ENCODE measurements at places on chromosomes 13 and 19.
A peak's percentile ranks its signal among the peaks of the same experiment; 100 is the strongest.

- DNase-seq = no peak
Measured at GRCh38 chr19:28456708-28457320, 756.1 kb downstream of the UQCRFS1 start.

DNA sequence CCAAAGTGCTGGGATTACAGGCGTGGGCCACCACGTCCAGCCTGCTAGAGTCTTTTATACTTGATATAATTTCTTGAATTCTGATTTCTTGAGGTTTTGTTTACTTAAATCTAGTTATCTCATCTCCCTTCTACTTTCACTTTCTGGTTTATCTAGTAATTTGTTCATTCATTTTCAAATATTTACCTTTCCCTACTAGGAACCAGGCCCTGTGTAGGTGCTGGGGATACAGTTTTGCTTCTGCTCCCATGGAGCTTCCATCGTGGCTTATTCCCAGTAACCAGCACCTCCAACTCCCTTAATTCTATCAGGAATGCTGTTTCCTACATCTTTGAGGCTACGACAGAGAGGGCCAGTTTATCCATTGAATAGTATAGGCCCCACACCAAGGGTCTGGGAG lies 24.1 kb upstream of the TRIM13 start:
- DNase-seq = no peak

- peak; percentile 41 for DNase-seq
Measured at GRCh38 chr13:42078128-42078808, 29.8 kb downstream of the DGKH start.

DNA sequence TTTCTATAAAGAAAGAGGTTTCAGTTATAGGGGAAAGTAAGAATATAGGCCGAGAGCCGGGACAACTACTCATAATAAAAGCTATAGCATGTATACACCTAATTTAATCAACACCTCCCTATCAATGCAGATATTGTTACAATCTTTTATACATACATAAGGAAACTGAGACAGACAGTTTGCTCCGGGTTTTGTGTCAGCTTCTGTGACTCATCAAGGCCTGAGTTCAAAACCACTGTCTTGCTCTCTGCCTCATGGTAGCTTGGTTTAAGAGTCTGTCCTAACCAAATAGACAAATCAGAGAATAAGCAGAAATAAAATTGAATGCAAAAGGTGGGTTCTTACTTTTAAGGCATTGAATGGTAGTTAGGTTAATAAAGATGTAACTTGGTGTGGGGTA lies 222.9 kb downstream of the GGACT start:
- DNase-seq = no peak

GRCh38 chr19:7545904-7546303 lies 10.4 kb downstream of the PNPLA6 start:
- DNase-seq = no peak

DNA sequence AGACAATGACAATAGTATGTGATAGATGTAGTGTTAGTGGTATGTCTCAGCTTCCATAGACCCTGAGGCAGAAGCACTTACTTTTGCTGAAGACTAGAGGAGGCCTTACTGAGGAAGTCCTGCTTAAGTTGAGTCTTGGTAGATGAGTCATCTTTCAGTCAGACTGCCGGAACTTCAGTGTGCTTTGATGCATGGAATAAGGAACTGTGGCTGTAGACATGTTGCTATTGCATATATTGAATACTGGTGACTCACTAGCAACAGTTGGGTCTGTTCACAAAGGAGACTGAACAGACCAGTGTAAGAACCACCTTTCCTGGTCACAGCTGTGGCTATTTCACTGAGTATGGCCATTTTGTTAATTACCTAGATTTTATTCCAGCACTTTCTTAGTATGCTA lies 1000.6 kb downstream of the OLFM4 start:
- peak; percentile 32 for DNase-seq

DNA sequence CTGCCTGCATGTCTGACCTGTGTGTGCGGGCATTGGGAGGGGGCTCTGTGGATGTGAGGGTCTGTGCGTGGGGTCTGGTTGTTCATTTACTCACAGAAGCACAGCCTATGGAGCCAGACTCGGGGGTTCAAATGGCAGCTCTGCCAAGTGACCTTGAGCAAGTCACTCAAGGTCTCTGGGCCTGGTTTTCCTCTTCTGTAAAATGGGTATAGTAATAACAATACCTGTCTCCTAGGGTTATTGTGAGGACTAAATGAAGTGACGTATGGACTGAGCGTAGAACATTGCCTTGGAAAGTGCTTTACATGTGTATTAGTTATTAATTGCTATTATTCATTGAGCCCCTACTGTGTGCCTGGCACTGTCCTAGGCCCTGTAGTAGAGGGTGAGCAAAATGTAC lies 24.4 kb downstream of the CKM start:
- DNase-seq = no peak

DNA sequence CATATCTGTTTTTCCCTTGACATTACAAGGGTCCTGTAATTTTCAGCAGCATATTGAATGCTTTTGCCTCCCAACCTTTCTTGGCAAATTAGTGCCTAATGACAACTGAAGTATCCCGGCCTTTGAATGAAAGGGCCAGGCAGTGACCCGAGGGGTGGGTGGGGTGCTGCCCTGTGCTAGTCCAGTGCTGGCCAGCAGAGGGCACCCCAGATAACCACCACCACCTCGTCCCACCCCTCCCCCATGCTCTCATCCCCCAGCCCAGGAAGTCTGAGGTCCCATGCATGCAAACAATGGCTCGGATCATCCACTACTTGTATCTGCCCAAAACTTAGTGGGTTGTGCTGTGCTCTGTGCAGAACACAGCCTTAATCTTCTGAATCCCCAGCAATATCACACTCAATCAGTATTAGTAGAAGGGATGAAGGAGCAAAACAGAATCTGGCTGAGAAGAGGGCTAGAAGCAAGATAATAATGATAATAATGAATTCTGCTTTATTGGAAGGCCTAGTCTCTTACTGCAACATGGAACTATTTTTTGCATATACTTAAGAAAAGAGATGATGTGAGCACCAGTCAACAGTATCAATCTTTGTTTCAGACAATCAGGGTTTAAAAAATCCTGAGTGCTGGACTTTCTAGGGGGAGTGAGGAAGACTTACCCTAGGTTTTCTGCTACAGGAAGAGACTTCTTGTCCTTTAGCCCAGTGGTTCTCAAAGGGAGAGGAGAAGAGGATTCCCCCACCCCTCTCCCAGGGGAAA lies 3.8 kb downstream of the ATP12A start:
- DNase-seq = no peak
